GM23248 (cell line): ENCODE measurements at places on chromosomes 6 and 20. TPM values are rescaled to one million over a fixed set of nuclear protein-coding genes. Genes with fewer than 3 reads are reported as not detected.

Gene COL9A3
- 0.25 TPM in 1 of 2 replicates, not detected in the other for polyA plus RNA-seq

Gene SENP6
- polyA plus RNA-seq: 43.1 and 45.8 TPM in 2 replicates

GRCh38 chr6:10201606-10202510, 213.0 kb downstream of the TFAP2A start:
- H3K27me3 ChIP-seq: no peaks in the 10 kb centered on the region
- no peak for DNase-seq
- no peak overlapping the region for H3K4me3 ChIP-seq
- H3K4me1 ChIP-seq: no peaks in the 10 kb centered on the region
- no peak overlapping the region for H3K27ac ChIP-seq

- H3K4me1 ChIP-seq: peaks cover 10% of the 10 kb centered on the region
- H3K36me3 ChIP-seq: no peaks in the 10 kb centered on the region
- no peaks in the 10 kb centered on the region for H3K27me3 ChIP-seq
- peak overlapping the region; percentile 86 for H3K4me3 ChIP-seq
Measured at GRCh38 chr6:156686301-156686994, 90.7 kb upstream of the ARID1B start.

DNA sequence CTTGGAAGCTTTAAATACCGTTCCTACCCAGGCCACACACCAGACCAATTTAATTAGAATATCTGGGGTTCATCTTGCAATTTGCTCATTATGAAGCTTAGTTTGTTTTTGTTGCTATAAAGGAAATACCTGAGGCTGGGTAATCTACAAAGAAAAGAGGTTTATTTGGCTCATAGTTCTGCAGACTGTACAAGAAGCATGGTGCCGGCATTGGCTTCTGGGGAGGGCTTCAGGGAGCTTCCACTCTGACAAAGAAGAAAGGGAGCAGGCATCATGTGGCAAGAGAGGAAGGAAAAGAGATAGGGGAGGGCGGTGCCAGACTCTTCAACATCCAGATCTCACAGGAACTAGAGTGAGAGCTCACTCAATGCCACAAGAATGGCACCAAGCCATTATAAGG, 73.6 kb downstream of the RNF182 start:
- peaks cover 22% of the 10 kb centered on the region for H3K4me1 ChIP-seq
- no peak overlapping the region for H3K4me3 ChIP-seq
- no peaks in the 10 kb centered on the region for H3K36me3 ChIP-seq
- no peak for DNase-seq
- no peak overlapping the region for H3K27ac ChIP-seq

- H3K36me3 ChIP-seq: no peaks in the 10 kb centered on the region
- no peaks in the 10 kb centered on the region for H3K4me1 ChIP-seq
- no peaks in the 10 kb centered on the region for H3K27me3 ChIP-seq
- no peak for DNase-seq
- no peak overlapping the region for H3K4me3 ChIP-seq
Measured at GRCh38 chr6:108841377-108841855, 6.8 kb upstream of the ARMC2 start.

GRCh38 chr20:17137692-17138091, 89.1 kb upstream of the PCSK2 start:
- DNase-seq: no peak
- no peaks in the 10 kb centered on the region for H3K27me3 ChIP-seq
- no peaks in the 10 kb centered on the region for H3K4me1 ChIP-seq

DNA sequence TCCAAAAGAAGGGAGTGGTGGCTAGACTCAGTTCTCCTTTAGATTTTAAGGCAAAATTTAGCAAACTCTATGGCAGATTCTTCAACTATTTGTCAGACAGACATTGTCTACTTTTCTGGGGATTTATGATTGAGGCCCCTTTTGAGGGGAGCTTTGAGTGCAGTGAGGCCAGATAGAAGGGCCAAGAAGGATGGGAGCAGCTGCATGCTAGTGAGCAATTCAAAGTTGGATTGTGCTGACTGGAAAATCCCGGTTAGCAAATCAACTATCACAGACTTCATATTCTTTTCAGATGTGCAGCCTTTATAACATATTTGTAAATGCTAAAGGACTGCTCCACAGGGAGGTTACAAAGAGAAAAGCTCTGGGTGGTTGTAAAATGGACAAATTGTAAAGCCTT, 35.0 kb upstream of the ESR1 start:
- H3K27ac ChIP-seq: no peak overlapping the region
- no peaks in the 10 kb centered on the region for H3K36me3 ChIP-seq
- no peak overlapping the region for H3K4me3 ChIP-seq
- no peaks in the 10 kb centered on the region for H3K27me3 ChIP-seq
- no peak for DNase-seq
- no peaks in the 10 kb centered on the region for H3K4me1 ChIP-seq

DNA sequence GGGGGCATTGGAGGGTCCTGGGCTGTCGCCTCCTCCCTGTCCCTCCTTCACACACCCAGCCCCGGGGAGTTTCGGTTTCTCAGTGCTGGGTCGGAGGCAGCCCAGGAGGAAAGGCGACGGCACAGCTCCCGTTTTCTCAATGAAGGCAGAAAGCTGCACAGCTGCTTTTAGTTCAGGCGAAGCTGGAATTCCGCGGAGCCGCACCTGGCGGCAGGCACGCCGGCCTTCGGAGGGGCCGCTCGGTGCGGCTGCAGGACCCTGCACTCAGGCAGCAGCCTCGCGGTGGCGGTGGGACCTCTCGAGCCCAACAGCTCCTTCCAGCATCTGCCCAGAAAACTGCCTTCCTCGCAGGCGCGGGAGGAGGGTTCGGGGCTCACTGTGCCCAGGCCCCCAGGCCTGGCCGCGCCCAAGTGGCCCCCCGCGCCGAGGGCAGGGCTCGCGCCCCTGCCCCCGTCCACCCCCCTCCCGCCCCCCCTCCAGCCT, 4.6 kb downstream of the FOXQ1 start:
- peak; percentile 52 for DNase-seq
- H3K27ac ChIP-seq: no peak overlapping the region
- H3K27me3 ChIP-seq: peaks cover 24% of the 10 kb centered on the region
- peak overlapping the region; percentile 77 for H3K4me3 ChIP-seq

DNA sequence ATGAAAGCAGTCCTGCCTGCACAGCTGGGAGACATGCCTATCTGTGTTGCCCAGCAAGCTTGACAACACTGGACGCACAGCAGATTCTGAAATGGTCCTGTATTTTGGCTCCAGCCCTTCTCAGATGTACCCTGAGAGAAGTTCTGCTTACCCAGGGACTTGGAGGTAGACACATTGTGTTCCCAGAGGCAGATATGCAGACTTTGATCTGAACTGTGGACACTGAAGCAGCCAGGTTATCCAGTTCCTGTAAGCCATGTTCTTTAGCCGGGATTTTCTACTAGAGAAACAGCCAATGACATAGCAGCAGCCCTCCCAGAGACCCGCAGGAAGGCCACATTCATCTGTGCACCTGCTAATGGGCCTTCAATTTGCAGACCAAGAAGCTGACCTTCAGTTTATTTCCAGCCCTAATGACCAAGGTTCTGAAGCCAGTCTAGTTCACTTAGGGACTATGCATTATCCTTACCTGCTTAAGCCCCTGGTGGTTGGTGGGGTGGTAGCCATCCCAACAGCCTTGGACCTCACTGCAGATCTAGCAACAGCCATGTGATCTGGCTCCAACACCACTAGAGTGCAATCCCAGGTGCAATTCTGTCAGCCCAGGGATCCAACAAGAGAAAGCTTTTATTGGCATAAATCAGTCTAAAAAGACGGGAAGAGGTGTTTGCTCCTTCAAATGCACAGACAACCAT, 134.2 kb downstream of the MEI4 start:
- no peaks in the 10 kb centered on the region for H3K27me3 ChIP-seq
- H3K36me3 ChIP-seq: no peaks in the 10 kb centered on the region
- DNase-seq: no peak
- H3K27ac ChIP-seq: no peak overlapping the region
- H3K4me3 ChIP-seq: no peak overlapping the region

DNA sequence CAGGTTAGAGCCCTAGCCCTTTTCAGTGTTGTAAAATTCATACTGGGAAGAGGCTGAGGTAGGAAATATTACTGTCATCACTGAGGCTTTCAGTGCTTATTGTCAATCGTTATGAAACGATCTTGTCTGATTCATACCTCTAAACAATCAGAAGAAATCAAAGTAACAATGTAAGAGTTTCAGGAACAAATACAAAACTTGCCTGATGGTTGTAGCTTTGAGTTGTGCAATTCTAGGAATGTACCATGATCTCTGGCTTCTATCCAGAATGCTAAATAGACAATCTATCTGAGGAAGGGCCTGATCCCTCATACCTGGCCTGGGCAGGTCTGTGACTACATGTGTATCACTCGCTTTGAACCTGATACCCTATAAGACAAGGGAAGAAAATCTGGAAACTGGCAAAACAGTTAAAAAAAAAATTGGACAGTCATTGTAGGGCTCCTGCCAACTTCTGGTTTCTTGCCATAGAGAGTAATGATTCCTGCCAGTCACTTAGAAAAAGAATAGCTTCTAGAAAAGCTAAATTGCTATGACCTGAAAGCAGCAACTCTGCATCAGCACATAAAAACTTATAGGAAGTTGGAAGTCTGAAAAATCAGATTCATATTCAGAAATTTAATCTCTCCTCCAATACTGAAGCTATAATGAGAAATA, 234.7 kb downstream of the BTBD9 start:
- H3K4me3 ChIP-seq: no peak overlapping the region
- peak; percentile 34 for DNase-seq
- H3K4me1 ChIP-seq: no peaks in the 10 kb centered on the region
- no peaks in the 10 kb centered on the region for H3K27me3 ChIP-seq

DNA sequence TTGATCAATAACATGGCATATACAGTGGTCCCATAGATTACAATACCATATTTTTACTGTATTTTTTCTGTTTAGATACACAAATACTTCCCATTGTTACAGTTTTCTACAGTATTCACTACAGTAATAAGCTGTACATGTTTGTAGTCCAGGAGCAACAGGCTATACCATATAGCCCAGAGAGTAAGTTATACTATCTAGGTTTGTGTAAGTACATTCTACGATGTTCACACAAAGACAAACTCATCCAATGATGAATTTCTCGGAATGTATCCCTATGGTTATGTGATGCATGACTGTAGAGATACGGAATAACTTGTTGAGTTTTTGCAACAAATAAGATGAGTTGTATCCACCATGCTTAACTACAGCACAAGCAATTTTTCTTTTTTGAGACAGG, 3.6 kb upstream of the MYO6 start:
- no peaks in the 10 kb centered on the region for H3K27me3 ChIP-seq
- no peaks in the 10 kb centered on the region for H3K4me1 ChIP-seq
- no peaks in the 10 kb centered on the region for H3K36me3 ChIP-seq
- no peak for DNase-seq
- no peak overlapping the region for H3K4me3 ChIP-seq

DNA sequence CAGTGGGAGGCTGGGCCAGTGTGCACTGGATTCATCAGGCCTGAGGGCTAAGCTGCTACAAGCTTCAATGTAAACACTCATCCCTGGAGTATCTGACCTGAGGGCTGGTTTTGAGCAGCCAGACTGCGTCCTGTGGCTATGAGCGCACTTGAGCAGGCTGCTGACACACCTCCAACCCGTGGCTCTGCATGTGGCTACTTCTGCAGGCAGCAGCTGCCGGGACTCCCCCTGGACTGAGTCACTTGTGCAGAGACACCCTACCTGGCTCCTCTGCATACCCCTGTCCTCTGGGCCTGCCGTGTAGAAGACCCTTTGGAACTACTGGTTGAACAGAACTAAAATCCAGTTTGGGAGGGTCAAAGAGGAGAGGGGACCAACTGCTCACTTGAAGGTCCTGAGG, 172.0 kb downstream of the SCP2D1 start:
- H3K27ac ChIP-seq: no peak overlapping the region
- no peaks in the 10 kb centered on the region for H3K27me3 ChIP-seq
- no peaks in the 10 kb centered on the region; the same call in 1 of the 2 replicates for H3K4me1 ChIP-seq
- no peak overlapping the region for H3K4me3 ChIP-seq
- no peak for DNase-seq
